ENCODE measurements at places on chromosomes 1 and 21. TPM values are rescaled to one million over a fixed set of nuclear protein-coding genes. Genes with fewer than 3 reads are reported as not detected.

SYF2 gene
- total RNA-seq: 28.5 TPM

DNA sequence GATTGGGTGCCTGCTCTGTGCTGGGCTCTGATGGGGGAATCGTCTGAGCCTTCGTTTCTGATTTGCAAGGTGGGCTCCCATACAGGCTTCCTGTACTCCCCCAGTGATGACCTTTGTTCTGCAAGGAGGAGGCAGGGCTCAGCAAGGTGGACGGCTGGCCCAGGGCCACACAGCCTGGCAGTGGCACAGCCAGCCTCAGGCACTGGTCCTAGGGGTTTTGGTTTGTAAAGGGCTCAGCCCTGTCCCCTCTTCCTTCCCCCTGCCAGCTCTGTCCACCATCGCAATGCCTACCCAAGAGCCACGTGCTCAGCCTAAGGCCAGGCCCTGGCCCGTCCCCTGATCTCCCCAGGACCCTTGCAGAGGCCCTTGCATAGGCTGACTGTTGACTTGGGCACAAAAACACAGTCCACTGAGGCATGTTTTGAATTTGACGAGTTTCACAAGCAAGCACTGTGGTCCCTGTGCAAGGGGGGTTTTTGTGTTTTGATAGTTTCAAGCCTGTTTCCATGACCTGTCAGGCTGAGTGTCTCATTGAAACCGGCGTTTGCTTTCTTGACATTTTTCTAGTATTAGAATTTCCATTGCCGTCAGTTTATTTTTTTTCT is 39.5 kb upstream of the TNFRSF1B start:
- no peaks in the 10 kb centered on the region for H3K36me3 ChIP-seq
- H3K4me1 ChIP-seq: no peaks in the 10 kb centered on the region
- no peak overlapping the region for H3K27ac ChIP-seq
- H3K4me3 ChIP-seq: no peak overlapping the region

RORC gene
- total RNA-seq: not detected

DNA sequence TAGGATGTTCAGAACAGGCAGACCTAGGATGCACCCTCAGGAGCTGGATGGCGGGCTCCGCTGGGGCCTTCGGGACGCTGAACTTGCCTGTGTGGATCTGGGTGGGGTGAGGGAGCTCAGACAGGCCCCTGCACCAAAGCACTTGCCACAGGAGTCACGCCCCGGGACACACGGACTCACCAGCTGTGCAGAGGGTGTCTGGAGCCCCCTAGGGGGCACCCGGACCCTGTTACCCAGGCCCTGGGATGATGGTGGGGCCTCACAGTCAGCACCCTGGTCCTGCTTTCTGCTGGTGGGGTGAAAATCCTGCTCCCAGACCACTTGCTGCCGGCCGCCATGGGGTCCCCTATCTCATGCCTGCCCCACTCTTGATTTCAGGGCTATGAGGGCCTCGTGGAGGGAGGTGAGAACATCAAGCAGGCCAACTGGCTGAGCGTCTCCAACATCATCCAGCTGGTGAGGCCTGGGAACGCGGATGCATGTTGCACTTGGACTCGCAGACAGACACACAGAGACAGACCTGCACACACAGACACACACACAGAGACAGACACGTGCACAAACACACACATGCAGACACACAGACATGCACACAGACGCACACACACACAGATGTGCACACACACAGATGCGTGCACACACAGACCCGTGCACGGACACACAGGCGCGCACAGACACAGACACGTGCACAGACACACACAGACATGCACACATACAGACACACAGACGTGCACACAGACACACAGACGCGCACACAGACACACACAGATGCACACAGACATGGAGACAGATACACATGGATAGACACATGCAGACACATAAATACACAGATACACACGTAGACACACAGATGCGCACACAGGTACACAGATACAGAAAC is 11.0 kb downstream of the PFKL start:
- H3K27me3 ChIP-seq: no peaks in the 10 kb centered on the region
- no peaks in the 10 kb centered on the region for H3K4me1 ChIP-seq
- DNase-seq: no peak
- no peak overlapping the region for H3K4me3 ChIP-seq

- no peaks in the 10 kb centered on the region for H3K4me1 ChIP-seq
- no peak overlapping the region for H3K4me3 ChIP-seq
- no peaks in the 10 kb centered on the region for H3K36me3 ChIP-seq
- H3K27me3 ChIP-seq: no peaks in the 10 kb centered on the region
- no peak overlapping the region for H3K27ac ChIP-seq
- no peak for DNase-seq
Measured at GRCh38 chr1:29811727-29812407, 575.5 kb downstream of the PTPRU start.

LRRC39 gene
- 0.22 TPM for total RNA-seq

DNA sequence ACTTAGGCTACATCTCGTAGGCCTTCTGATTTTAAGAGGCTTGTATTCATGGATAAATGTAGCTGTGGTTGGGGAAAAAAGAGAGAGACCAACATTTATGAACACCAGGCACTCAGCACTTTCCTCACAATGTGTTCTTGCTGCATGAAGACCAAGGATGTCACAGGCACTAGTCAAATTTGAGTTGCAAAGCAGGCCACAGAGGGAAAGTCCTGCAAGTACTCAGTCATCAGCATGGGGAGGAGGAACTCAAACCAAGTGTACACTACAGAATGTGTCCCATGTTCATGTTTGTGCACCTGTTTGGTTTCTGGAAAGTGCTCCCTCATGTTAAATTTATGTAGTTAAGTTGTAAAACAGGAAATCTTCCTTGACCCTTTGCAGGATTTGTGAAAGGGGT is 8.7 kb upstream of the MAP3K7CL start:
- H3K36me3 ChIP-seq: no peaks in the 10 kb centered on the region
- H3K4me3 ChIP-seq: no peak overlapping the region
- no peaks in the 10 kb centered on the region for H3K4me1 ChIP-seq
- no peak for DNase-seq
- no peaks in the 10 kb centered on the region for H3K27me3 ChIP-seq
- no peak overlapping the region for H3K27ac ChIP-seq

PCAT6 gene
- 5.4 TPM for total RNA-seq

ATP1A4 gene
- not detected for total RNA-seq
